Foreskin keratinocyte (primary cell): ENCODE measurements at places on chromosomes 1 and 21. TPM values are rescaled to one million over a fixed set of nuclear protein-coding genes. Genes with fewer than 3 reads are reported as not detected.

DNA sequence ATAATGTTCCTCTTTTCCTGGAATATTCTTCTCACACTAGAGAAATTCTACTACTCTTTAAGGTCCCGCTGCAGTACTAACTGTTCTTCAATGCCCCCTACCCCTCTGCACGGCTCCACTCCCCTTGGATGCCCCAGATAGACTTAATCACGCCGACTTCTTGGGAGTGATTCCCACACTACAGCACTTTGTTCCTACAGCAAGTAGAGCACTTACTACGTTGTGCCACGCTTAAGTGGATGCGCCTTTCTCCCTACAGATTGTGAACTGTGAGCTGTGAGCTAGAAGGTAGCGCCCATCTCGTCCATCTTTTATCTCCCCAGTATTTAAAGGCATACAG, 2.2 kb downstream of the ZNF436 start:
- no peak for DNase-seq

- no peak for DNase-seq
Observed at GRCh38 chr1:245956225-245956624, 550.9 kb downstream of the SMYD3 start.

GRCh38 chr1:247295274-247295684, 36.4 kb downstream of the ZNF496 start:
- no peak for DNase-seq

GRCh38 chr21:26810676-26811415, 34.4 kb downstream of the ADAMTS1 start:
- DNase-seq, result no peak

GRCh38 chr1:226682871-226683814, 55.9 kb downstream of the ITPKB start:
- DNase-seq, result no peak

DNA sequence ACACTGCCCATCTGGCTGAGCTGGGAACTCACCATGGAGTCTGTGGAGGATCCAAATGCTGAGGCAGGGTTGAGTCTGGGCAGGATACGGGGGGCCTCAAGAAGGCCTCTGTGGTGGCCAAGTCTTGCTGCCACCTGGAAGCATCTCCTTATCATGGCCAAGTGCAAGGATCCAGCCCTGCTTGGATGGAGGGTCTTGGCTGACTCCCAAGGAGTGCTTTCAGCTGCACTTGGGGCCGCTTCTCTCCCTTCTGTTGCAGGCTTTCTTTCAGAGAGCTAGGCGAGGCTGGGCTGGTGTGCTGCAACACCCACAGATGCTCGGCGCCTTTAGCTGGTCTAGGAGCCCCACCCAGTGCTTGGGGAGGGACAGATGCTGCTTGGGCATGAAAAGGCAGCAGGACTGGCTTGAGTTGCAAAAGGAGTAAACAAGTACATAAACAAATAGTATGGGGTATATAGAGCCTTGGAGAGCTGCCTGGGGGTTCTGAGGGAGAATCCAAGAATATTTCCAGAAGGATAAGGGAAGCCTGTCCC, at the start of gene THEM5:
Gene THEM5 (minus strand): TSS at position 302 of the 533 bp plus-strand sequence. CDS start 147 bp downstream, at position 155.
- no peak for DNase-seq

DNA sequence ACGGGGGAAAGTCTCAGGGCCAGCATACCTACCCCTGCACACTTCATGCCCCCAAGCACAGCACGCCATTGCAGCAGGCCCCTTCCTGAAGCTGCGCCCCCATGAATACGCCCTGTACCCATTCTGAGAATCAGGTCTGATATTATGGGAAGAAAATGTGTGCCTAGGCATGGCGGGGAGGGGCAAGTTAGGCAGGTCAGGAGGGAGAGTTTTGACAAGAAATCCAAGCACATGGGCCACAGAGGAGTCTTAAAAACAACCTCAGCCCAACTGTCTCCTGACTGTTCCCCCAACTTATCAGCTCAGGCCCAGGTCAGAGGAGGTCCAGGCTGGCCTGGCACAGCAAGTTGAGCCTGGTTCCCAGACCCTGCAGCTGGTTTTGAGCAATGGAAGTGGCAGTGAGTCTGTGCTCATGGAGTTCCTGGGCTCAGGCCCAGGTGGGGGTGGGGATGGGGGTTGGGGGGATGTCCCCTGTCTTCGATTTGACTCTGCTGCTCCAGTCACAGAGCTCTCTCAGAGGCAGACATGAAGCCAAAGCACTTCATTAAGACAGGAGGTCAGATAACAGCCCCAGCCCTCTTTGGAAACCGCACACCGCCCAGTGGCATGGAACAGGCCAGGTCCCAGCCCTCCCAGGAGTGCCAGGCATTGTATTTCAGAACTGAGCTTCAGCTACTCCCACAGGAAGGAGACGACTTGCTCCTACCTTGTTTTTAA, 20.6 kb upstream of the BCAR3 start:
- no peak for DNase-seq

The NR1I3 gene
- not detected in 2 replicates for total RNA-seq

The AADACL4 gene
- not detected in 2 replicates for total RNA-seq

GRCh38 chr21:34576041-34576511, 38.8 kb downstream of the RCAN1 start:
- no peak for DNase-seq

DNA sequence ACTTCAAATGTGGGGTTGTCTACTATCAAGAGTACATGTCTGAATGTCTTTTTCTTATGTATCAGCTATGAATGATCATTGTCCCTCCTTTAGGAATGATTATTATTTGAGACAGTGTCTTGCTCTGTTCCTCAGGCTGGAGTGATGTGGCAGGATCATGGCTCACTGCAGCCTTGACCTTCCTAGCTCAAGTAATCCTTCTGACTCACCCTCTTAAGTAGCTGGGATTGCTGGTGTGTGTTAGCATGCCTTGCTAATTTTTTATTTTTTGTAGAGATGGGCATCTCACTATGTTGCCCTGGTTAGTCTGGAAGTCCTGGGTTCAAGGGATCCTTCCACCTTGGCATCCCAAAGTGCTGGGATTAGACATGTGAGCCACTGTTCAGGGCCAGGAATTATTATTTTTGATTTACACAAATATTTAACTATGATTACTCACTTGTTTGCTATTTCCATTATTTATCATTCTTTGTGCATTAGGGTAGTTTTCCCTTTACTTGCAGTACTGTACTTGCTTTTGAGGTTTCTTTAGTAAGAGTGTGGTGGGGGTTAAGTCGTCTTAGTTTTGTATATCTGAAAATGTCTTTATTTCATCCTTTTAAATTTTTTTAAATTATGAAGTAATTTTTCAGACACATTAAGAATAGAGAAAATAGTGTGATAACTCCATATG, 12.8 kb downstream of the S100A7 start:
- DNase-seq, result peak; percentile 38

The CHODL gene
- total RNA-seq, result 0.67 and 0.68 TPM in 2 replicates

The FAM131C gene
- 0.53 and 0.65 TPM in 2 replicates for total RNA-seq
